Posterior cingulate gyrus (tissue), 11 donors: ENCODE measurements at places on chromosomes 11 and 22.

DNA sequence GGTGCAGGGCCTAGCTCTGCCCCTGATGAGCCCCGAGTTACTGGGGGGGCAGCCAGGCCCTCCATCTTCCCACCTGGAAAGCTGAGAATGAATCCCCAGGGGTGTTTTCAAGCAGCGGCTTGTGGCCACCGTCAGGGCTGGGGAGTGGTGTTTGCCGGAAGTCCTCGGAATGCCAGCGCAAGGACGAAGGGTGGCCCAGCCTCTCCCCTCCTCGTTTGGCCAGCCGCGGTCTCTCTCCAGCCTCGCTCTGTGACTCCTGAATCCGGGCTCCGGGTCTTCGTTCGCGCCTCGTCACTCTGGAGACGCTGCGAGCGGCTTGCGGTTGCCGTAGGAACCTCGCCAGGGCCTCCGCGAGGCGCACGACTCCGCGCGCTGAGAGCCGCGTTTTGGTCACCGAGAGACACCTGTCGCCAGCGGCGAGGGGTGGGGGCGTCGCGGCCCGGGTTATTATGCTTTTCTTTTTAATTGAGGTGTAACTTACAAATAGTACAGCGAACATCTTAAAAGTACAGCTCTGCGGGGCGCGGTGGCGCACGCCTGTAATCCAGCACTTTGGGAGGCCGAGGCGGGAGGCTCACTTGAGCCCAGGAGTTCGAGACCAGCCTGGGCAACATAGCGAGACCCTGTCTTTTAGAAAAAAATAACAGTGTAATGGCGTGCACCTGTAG, 6.3 kb upstream of the KDELR3 start:
- peak; percentile 85 for DNase-seq

GRCh38 chr11:89536926-89537325, 45.8 kb upstream of the NOX4 start:
- DNase-seq = no peak

GRCh38 chr11:68843703-68844312, 2.1 kb upstream of the CPT1A start:
- no peak for DNase-seq

- peak; percentile 77 for DNase-seq
These were observed 89.1 kb upstream of the RTL6 start for GRCh38 chr22:44586999-44587736.

GRCh38 chr11:65615950-65616574, 486 bp downstream of the PCNX3 start:
- no peak for DNase-seq

- no peak for DNase-seq
These were observed 56.1 kb upstream of the NECTIN1 start for GRCh38 chr11:119785131-119785530.

GRCh38 chr22:48927591-48927990, 900.1 kb downstream of the BRD1 start:
- DNase-seq = no peak

- DNase-seq = no peak
These were observed 61.7 kb upstream of the CHRNA10 start for GRCh38 chr11:3732671-3733436.

- peak; percentile 51 for DNase-seq
These were observed 132.3 kb downstream of the CRYBB2 start for GRCh38 chr22:25351631-25352293.

DNA sequence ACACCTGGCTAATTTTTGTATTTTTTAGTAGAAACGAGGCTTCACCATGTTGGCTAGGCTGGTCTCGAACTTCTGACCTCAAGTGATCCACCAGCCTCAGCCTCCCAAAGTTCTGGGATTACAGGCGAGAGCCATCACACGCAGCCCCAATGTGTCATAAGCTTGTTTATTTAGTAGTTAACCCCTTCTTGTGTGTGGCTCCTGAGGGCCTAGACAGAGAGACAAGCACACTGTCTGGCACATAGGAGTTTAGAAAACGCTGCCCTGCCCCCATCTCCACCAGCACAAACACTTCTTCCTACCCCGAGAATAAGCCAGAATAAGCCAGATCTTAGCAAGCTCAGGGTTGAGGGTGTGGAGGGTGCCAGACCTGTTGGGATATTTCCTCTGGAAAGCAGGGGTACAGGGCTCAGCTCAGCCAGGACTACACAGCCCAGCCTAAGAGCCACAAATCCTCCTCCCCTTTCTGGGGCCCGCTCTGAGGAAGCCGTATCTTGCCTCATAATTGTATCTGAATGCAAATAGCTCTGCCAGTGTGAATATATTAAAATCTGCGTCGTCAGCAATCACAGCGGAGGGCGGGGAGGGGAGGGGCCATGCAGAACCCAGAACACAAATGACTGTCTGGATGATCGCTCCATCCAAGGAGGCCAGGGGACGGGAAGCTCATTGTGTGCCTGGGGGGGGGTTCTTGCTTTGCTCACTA, 247.3 kb downstream of the MN1 start:
- DNase-seq = no peak

DNA sequence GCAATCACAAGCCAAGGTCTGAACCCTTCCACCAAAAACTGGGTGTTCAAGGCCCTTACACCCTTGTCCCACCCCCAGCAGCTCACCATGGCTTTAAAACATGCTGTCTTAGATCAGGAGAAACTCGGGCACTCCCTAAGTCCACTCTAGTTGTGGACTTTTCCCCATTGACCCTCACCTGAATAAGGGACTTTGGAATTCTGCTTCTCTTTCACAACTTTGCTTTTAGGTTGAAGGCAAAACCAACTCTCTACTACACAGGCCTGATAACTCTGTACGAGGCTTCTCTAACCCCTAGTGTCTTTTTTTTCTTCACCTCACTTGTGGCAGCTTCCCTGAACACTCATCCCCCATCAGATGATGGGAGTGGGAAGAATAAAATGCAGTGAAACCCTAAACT, 15.0 kb downstream of the HTR3A start:
- DNase-seq = no peak

GRCh38 chr11:77370217-77370616, 68.7 kb upstream of the GDPD4 start:
- DNase-seq = no peak

GRCh38 chr11:70473186-70473872, 75.0 kb downstream of the CTTN start:
- DNase-seq = no peak

DNA sequence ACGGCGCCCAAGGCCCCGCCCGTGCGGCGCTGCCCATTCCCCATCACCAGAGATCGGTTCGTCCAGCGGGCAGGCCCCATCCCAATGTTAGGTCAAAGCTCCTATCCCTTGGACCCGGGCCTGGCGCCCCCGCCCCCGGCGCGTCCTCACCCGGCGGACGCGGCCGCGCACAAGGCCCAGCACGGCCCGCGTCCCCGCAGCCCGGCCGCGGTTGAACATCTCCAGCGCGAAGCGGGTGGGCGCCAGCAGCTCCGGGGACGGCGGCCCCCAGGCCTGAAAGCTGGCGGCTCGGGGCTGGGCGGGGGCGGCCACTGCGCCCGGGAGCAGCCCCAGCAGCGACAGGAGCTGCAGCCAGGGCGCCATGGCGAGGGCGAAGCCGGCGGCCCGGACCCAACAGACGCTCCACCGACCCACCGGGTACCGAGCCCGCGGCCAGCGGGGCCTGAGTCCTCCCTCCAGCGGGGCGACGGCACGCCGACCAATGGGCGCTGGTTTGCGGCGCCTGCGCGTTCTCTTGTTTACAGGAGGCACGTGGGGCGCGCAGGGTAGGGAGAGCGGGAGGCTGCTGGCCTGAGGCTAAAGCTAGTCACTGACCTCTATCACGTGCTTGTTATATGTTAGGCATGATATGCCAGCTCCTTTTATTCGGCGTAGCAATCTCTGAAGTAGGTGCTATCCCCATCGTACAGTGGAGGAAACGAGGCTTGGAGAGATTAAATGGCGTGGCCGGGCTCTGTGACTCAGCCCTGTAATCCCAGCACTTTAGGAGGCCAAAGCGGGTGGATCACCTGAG, at the start of gene CTSF:
CTSF (minus strand) TSS at position 483 of the 793 bp plus-strand sequence; CDS start at position 363, 120 bp downstream.
- peak; percentile 99 for DNase-seq

DNA sequence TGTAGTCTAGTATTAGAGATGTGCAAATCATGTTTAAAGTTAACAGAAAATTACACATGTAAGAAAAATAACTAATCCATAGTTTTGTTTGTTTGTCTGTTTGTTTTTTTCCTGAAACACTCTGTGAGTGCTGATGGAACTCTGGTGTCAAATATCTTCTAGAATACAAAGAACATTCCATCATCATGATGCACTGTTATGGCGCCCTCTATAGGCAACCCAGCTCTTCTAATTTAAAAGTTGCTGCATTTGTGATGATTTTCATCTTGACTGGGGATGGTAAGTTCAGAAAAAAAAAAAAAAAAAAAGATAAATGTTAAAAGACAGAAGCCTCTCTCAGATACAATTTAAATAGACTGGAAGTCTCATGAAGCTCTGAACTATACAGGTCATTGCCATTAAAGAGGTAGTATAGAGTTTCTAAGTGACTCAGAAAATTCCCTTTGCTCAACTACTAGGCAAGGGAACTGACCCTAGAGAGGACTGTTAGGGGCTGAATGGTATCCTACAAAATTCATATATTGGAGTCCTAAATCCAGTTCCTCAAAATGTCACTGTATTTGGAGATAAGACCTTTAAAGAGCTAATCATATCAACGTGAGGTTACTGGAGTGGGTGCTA, 597.2 kb upstream of the ANO3 start:
- no peak for DNase-seq

DNA sequence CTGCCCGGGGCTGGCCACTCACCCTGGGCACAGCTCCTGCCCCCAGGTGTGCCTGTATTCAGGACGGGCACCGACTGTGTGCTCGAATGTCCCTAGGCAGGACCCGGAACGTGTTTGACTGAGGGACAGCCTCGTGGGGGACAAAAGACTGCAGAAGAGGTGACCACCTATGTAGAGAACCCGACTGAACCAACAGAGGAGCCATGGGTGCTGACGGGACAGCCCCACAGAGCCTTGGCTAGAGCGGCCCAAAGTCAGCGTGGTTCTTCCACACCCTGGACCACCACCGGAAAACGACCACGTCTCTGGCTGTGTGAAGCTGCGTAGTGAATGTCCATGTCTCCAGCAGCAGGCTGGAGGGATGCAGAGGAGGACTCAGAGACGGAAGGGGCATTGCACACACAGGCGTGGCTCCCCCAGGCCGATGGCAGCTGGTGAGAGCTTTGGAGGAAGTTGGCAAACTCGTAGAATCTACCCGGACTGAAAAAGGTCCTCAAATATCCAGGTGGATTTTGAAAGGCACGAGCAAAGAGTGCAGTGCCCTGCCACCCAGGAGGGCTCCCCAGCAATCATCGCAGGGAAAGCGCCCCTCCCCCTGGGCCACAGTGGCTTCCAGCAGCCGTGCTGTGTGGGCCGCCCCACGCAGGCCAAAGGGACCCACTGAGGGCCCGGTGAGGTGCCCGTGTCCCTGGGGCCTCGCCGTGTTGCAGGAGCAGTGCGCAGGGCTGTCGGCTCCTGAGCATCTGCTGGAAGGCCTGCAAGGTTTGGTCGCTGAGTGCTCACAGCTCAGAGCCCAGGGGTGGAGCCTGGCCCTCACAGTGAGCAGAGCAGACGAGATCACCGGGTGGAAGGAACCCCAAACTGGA, 17.5 kb upstream of the MUC5B start:
- DNase-seq = no peak

DNA sequence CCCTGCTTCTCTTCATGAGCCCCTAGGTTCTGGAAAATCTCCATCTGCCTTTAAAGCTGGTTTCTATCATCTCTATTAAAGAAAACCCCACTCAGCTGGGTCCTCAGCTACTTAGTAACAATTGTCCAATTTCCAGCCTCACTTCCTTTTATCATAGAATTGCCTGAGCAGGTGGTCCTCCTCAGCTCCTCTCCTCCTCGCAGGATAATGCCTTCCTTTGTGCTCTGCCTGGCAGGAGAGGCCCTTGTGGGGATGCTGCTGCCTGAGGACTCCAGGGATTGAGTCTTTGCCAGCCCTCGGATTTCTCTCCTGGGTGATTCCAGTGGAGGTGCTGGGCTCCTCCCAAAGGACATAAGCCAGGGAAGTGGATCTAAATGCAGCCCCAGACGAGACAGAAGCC, 448.3 kb downstream of the INSC start:
- DNase-seq = no peak

GRCh38 chr11:131447277-131447815, 76.9 kb downstream of the NTM start:
- DNase-seq = no peak

- DNase-seq = no peak
These were observed 99.3 kb upstream of the GAL start for GRCh38 chr11:68584991-68585524.

GRCh38 chr22:48889887-48890692, 937.6 kb downstream of the BRD1 start:
- DNase-seq = no peak

DNA sequence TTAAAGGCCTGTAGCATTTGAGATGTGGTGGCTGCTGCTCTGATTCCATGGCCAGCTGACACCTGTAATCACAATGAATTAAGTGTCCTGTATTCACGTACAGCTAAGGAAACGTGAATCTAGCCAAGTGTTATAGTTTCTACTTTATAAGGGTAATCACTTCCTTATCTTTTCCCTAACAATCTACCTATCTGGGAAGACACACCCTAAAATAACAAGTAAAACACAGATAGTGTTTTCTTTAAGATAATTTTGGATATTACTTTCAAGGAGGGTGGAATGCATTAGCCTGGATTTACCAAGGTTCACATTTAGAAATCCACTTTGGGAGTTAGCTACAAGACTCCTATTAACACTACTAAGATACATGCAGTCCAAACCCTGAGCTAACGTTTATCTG, 11.5 kb downstream of the CDON start:
- DNase-seq = no peak

- no peak for DNase-seq
These were observed 314 bp downstream of the RIC8A start for GRCh38 chr11:207863-208180.

- no peak for DNase-seq
These were observed 57.1 kb downstream of the TRAF6 start for GRCh38 chr11:36452961-36453360.

DNA sequence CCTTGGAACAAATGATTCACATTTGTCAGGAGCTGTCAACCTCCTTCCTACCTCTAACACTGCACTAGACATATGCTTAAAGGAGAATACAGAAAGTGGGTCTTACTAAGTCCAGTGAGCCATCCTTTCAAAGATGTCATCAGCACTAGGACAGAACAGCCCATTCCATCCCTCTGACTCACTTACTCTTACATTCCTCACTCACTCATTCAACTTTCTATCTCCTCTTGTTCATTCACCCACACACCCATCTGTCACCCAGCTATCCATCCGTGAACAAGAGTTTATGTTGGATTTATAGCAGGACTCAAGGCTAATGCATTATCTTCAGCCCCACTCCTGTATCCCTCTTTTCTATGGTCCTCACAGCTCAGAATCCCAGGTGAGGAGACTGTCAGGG, 9.1 kb downstream of the INSC start:
- DNase-seq = no peak
